ENCODE measurements at places on chromosomes 2 and 18.

DNA sequence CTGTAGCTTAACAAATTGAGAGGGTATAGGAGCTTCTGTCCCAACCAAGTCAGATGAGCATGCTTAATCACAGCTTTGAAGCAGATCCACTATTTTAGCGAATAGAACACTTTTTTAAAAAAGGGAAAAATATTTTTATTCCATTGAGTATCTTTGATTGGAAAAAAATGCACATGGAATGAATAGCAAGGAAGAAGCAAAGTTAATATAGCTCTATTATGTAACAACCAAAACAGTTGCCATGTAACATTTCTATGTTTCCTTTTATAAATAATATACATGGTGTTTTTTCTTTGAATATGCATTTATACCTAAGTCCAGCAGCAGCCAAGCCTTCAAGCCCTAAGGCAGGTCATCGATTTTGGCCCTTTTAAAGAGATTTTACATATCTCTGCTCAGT lies 21.4 kb upstream of the SPTBN1 start:
- no peak for DNase-seq

DNA sequence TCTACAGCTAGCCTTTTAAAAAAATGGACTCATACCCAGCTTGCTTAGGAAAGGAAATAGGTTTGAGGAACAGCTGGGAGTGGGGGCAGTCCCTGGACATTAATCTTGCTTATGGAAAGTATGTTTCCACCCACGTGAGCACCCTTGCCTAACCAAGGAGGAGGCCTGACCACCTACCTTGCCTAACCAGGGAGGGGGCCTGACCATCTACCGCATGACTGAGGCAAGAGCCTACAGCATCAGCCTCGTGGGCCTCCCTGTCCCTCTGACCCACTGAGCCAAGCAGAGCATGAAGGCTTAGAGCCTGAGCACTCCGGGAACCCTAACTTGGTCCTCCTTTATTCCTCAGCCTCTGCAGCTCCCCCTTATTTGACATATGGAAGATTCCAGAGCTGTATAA lies 20.2 kb downstream of the PRKAG3 start:
- DNase-seq, result no peak

GRCh38 chr2:24508878-24509277 lies 17.8 kb downstream of the NCOA1 start:
- DNase-seq, result no peak

- DNase-seq, result no peak
Observed at GRCh38 chr2:60992985-60993392, 24.5 kb upstream of the PEX13 start.

DNA sequence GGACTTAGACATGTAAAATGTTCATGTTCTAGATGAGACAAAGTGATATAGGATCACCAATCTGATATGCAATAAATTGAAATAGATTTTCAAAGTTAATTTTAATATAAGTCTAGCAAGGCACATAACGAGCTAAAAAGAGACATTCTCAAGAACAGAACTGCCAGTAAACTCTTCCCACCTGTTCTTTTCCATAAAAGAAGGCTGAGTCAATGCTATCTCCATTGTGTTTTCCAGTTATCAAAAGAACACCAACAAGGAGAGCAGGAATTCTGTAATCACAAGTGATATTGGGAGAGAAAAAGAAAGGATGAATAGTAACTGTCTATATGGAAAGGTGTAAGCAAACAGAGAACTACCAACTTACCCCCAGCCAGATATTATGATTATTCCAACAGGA lies 25.6 kb downstream of the GPR155 start:
- no peak for DNase-seq

DNA sequence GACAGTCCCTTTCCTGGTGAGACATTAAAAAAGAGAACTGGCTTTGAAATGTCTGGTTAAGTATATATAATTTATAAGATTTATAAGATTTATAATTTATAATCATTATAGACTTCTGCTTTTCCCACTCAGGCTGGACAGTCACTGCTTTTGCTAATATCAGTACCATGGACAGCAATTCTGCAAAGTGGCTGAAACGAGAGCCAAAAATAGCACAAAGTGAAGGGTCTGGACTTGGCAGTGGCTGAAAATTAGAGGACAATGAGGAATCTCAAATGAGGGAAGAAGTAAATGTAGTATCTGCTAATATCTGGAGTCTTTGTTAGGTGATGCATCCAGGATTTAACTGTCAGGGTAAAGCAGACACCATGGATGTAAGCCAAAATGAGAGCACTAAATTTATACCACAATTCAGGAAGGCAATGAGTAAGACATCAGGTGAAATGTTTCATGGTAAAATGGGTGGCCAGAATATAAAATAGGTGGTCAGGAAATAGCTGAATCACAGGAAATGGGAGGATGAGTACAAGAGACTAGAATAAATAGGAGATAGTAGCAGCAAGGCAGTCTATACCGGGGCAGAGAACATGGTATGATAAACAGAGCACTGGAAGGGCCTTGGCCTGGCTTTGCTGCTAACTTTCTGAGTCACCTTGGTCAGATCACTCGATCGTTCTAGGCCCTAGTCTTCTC lies 39.6 kb upstream of the BOD1L2 start:
- DNase-seq, result no peak

- DNase-seq, result no peak
Observed at GRCh38 chr2:113877711-113878598, 11.9 kb upstream of the ACTR3 start.

GRCh38 chr2:199589306-199589705 lies 131.6 kb upstream of the SATB2 start:
- no peak for DNase-seq

- no peak for DNase-seq
Observed at GRCh38 chr2:158089322-158089721, 12.4 kb upstream of the UPP2 start.

DNA sequence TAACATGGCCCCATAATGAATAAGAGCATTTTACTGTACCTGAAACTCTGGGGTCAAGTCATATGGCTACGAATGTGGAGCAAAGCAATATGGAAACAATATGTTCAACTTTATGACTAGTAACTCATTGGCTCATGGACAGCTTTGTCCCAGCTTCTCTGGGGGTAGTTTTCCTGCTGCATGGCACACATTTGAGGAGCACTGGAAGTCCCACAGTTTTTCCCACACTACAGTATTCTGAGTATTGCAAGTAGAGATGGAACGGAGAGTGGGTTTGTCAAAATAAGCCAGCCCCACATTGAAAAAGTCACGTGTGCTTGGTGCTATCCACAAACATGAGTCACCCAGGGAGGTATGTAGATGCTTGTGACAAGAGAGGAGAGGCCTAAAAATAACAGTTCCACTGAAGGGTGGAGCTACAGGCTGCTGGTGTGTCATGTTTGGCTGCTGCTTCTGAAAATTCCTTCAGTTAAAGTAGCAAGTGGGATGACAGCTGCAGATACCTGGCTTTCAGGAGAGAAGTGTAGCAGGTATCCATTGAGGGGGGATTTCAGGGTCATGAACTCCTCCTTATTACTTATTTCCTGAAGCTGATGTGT lies 48.2 kb upstream of the CTAGE1 start:
- DNase-seq, result no peak

DNA sequence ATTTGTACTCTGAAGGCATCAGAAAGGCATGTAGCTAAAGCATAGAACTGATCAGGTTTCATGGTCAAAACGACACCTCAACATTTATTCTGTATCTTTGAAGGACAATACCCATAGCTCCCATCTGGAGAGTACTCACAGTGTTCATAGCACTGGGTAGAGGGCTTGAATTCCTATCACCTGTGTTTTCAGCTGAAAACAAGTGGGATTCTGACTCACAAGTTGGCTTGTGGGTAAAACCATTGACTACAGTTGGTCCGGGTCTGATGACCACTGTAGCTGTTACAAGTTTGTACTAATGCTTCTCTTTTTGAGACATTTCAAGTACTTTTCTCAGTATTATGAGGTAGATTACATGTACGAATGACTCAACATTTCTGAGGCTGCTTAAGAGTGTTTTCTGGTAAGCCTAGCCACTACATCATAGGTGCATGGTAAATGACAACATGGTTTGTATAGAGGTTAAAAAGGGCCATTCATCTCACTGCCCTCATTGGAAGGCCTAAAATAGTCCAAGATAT lies 68.6 kb upstream of the PELI1 start:
- no peak for DNase-seq

- DNase-seq, result no peak
Observed at GRCh38 chr18:77653792-77654191, 404.1 kb downstream of the GALR1 start.

DNA sequence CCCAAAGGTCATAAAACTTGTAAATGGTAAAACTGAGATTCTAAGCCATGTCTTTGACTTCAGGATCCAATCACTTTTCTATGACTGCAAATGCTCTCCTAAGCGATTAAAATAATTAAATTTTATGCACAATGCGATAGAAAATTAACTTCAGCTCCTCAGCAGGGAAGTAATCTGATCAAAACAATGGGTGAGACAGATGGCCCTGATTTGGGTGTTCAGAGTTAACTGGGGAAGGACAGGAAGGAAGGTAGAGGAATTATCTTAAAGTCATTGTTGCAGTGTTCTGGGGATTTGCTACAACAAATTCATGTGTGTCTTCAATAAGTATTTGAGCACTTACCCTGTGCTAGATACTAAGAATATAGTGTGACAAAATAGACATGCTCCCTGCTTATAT lies 446.0 kb upstream of the MEX3C start:
- no peak for DNase-seq

DNA sequence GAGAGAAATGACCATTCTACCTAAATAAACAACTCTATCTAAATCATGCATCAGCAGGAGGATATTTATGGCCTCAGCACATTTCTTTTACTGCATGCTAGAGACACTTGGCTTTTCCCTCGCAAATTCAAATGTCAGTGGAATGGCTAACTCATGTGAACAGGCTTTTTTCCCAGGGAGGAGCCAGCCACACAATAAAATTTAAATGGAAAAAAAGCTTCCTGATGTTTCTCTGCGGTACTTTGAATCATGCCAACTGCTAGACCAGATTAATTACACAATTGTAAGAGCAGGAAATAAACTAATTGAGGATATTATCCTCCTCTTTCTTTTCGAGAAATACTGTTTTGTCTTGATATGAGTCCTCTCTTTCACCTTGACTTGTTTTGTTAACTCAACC lies 676.3 kb downstream of the IRS1 start:
- DNase-seq, result no peak

GRCh38 chr18:55461848-55462247 lies 126.1 kb downstream of the TCF4 start:
- no peak for DNase-seq

DNA sequence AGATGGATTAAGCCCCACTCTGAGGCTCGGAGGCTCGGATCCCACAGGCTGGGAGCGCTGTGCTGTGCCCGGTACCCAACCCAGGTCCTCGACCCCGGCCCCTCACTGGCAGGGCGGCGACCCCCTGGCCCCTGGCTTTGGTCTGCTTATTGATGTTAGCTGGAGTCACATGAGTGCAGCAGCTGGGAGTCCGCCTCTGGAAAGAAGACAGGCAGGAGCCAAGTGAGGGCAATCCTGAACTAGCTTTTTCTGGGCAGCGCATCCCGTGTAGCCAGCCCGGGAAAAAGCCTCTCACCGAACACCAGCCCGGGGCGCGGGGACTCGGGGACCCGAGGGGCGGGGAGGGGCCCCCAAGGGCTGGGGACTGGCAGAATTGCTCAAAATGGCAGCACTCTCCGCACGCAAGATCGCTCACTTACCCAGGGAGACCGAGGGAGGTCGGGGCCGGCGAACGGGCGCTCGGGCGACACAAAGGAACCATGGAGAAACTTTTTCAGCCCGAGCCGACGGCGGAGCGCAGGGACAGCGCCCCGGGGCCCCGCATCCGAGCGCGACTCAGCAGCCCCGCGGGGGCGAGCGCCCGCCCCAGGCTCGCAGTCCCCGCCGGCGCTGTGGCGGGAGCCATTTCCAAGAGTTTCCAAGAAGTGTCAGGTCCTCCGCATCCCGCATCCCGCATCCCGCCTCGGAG lies 567 bp downstream of the TMEM200C start:
- DNase-seq, result no peak

DNA sequence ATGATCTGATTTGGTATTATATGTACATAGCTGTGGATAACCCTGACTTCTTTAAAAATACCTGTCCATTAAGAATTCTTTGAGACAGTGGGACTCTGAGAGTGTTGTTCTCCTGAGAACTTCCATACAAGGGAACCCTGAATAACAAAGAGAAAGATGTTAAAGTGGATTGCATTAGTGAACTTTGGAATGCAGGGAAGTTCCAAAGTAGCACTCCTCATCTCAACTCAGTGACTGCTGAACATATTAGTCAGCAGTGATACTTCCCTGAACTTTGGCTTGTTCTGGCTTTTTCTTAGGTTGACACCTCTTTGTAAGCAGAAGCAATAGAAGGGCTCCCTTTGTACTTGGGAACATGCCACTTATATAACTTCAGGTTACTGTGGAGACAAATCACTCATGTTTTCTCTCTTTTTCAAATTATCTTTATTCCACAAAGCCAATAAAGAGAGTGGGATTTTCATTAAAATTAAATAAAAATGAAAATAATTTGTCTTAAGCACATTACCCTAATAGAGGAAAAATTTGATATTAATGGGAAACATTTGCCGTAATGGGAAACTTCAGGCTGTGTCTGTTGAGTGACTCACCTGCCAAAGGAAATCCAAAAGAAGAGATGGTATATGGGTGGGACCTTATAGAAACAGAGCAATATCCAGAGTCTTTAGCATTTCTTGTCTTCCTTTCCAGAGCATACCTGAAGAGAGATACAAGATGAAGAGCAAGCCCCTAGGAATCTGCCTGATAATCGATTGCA lies 33.3 kb downstream of the CFLAR start:
- DNase-seq, result no peak

- no peak for DNase-seq
Observed at GRCh38 chr2:240585101-240585500, 1.4 kb upstream of the CAPN10 start.

DNA sequence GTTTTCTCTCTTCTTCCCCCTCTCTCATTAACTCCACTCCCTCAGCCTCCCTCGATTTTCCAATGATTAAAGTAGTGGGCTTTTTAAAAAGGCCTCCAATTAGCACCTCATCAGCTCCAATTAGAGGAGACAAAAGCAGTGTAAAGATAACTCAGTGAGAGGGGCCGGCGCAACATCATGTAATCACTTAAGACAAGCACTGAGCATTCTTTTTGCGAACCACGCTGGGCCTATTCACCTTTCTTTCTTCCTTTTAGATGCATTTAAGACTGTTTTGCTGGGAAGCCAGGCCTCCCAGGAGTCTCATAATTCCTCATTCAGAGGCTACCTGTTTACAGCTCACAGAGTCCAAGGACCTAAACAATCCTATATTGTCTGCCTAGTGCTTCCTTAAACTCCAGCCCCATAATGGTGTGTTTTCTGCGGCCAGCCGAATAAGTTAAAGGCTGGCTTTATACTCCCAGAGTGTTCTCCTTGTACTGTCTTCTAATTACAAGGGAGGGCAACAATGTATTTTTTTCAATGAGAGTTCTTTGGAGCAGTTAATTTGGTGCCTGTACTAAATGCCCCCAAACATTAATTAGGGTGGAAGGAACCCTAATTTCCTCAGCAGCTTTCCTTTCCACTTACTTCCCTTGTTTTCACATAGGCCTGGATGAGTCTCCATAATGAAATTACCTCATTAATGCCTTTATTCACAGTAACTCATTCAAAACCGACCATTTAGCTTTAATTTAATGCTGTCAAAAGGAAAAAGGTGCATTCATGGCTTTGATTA lies 28.0 kb upstream of the LMAN1 start:
- DNase-seq, result no peak
